ENCODE measurements at places on chromosomes 13 and 19.

DNA sequence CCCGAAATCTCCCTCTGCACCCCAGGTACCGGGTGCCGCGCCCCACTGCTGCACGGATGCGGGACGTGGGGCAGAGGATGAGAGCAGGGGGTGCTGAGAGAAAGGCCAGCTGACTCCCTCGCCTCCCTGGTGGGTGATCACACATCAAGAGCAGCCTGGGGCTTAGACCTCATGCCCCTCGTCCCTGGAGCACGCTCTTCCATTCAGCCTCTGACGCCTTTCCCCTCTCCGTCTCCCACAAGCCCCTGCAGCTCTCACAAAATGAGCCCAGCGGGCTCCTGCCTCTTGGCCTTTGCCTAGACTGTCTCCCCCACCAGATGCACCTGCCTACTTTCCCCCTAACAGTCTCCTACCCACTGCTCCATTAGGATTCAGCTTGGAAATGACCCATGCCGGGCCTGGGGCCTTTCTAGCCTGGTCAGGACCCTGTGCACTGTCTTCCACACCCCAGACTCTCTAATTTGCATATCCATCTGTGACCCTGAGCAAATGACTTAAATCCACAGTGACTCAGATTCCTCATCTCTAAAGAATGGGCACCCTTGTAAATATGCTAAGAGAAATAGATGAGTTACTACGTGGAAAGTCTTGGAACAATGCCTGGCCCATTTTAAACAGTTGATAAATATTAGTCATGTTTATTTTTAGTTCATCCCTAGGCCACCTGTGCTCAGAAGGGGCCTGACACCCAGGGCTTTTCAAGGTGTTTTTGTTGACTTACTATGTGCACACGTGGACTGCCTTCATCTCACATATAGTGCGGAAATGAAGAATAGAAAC lies 582 bp upstream of the PTPRH start:
- no peak for DNase-seq

DNA sequence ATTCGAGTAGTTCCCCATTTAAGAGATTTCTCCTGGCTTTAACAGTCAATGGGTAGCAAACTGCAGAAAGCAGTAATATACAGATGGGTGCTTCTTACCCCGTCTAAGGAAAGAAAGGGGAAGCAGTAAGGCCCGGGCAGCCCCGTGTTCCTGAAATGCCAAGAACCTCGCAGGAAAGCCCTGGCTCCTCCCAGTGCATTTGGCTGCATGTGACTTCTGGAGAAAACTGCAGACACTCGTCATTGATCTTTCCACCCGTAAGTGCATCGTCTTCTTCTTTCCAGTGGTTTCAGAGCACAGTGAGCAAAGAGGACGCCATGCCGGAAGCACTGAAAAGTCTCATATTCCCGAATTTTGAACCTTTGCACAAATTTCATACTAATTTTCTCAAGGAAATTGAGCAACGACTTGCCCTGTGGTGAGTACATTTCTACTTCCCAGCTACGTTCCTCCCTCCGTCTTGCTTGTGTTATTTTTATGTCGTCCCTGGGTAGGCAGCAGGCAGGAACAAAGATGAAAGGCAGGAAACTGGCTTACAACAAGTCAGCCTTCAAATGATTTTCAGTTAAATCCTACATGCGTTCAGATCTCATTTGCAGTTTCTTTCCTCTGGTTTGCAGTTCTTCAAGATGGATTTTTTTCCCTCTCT lies 165.2 kb downstream of the STK24 start:
- no peak for DNase-seq

- DNase-seq = no peak
These were observed 803.6 kb downstream of the DIAPH3 start for GRCh38 chr13:59360108-59360507.

- no peak for DNase-seq
These were observed 1.3 kb upstream of the GNG7 start for GRCh38 chr19:2703691-2704216.

DNA sequence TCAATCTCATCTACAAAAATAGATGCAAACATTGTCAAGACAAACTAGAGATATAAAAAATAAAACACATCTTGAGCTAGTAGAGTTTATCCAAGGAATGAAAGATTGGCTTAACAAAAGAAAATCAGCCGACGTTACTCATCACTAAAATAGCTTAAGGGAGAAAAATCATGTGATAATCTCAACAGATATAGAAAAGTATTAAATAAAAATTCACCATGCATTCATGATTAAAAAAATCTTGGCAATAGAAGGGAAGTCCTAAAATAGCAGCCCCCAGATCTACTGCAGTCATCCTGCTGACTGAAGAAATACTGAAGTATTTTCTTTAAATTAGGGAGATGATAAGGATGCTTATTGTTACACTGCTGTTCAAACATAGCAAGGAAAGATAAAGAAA lies 12.6 kb upstream of the DCLK1 start:
- DNase-seq = no peak

DNA sequence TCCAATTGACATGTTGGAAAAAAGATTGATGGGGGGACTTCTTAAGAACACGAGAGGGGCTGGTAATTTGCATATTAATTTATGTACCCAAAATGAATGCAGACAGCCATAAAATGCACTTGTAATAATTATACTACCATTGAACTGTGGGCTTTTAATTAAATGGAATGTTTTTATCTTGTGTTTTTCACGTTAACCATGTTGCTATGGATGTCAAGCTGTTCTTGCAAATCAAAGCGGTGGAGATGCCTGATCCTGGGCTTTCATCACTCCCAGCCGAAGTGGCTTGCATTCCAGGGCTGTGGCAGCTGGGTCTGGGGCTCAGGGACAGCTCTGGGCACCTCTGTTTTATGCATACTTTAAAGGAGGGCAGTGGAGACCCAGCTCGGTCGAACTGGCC lies 179.4 kb upstream of the TMTC4 start:
- no peak for DNase-seq

GRCh38 chr19:58543826-58544590 lies at the start of gene TRIM28:
Gene TRIM28, plus strand, starts transcription at chr19:58544064. Its CDS starts 694 bp downstream, at chr19:58544758.
- DNase-seq = peak; percentile 100

- DNase-seq = no peak
These were observed 50.4 kb downstream of the GPR12 start for GRCh38 chr13:26710166-26710565.

DNA sequence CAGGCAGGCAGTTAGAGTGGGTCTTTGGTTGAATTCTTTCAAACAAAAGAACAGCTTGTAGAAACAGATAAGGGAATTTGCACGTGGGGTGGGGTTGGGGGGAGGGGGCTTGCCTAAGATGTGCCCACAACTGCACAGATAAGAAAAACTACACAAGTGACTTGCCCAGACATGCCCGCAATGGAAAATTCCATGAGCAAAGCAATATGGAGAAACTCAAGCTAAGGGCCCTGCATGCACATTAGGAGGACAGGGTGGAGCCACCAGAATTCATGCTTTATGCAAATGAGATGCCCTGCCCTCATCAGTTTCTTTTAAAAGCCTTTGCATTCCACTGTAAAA lies 755.6 kb upstream of the MIR17HG start:
- DNase-seq = no peak

- DNase-seq = no peak
These were observed 104.6 kb downstream of the COL4A2 start for GRCh38 chr13:110411688-110412059.

- DNase-seq = no peak
These were observed 612.0 kb downstream of the DCT start for GRCh38 chr13:93867481-93867880.

- DNase-seq = no peak
These were observed 185.7 kb downstream of the KATNAL1 start for GRCh38 chr13:30121666-30122065.

GRCh38 chr13:108084840-108085239 lies 130.5 kb downstream of the LIG4 start:
- DNase-seq = no peak

DNA sequence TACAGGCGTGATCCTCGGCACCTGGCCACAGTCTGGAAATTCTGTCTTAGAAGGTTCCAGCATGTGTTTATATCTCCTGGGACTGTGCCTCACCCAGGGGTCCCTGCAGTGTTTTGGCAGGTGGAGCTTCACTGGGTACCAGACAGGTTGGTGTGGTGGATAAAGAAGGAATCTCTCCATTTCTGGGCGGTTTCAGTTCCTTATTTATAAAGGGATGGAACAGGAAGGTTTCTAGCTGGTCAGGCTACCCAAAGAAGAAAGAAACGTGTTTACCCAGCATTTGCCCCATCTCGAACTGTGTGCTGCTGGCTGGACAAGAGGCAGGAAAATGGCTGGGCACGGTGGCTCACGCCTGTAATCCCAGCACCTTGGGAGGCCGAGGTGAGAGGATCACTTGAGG lies 9.8 kb downstream of the PNPLA6 start:
- no peak for DNase-seq

DNA sequence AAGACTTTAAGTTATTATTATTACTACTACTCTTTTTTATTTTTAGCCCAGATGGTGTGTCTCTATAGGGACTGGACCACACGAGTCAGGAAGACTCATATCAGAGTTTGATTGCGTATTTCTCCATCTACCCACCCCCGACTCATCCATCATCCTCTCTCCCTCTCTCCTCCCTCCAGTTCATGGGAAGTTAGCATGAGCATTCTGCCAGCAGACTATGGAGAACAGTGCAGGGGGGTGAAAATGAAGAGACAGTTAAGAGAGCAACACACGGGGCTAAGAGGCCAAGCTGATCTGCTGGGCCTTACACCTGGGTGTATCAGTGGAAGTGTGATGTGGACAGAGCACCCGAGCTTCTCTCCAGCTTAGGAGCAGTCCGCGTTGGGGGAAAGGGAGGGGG lies 95.0 kb downstream of the UQCRFS1 start:
- DNase-seq = no peak

- no peak for DNase-seq
These were observed 24.9 kb upstream of the TPM4 start for GRCh38 chr19:16051254-16052025.

GRCh38 chr19:2558543-2558942 lies 82.6 kb downstream of the GADD45B start:
- DNase-seq = no peak

DNA sequence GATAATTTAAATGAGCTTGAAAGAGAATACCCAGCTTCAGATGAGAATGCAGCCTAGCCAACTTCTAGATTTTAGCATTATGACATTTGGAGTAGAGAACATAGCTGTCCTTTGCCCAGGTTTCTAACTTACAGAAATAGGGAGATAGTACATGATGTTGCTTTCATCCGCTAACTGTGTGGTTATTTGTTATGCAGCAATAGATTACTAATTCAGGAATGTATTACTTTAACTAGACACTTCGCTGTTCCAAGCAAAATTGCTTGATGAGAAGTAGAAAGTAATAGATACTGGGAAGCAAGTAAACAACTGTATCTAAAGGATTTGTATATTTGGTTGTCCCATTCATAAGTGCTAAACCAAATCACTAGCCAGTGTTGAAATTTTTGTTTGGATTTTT lies 790.9 kb upstream of the PRR20A start:
- no peak for DNase-seq

- no peak for DNase-seq
These were observed 15.1 kb upstream of the ZNF599 start for GRCh38 chr19:34788074-34788473.

- DNase-seq = no peak
These were observed 540.7 kb downstream of the GPC6 start for GRCh38 chr13:93767180-93767916.

- peak; percentile 8 for DNase-seq
These were observed 441 bp upstream of the ZNF559 start for GRCh38 chr19:9323557-9323918.

DNA sequence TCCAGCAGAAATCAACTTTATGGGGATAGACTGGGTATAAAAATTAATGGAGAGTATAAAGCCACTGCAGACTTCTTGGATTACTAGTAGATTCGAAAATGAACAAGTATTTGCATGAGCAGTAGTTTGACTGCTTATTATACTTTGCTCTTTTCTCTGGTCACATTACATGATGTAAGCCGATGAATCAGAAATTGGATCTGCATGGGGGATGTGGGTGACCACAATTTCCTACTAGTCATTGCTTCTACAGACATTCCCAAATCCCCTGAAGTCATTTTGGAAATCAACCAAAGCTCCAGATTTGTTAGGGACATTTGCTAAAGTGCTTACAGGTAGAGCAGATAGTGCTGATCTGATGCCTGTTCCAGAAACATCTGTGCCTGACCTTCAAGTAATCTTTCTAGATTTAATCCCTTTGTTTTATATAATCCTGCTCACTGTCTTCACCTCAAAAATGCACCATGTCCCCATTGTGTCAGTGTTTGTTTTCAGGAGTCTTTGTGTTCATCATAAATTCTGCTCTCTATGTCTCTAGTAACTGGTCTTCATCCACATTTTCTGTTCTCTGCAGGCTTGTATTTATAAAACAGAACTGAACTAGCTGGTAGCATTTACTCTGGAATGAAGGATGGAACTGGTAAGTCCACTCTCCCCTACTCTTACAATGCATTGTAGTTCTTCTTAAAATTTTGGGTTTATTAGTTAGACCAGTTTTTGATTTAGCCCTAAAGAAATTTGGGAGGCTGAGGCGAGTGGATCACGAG lies 201.5 kb upstream of the CSNK1A1L start:
- no peak for DNase-seq

DNA sequence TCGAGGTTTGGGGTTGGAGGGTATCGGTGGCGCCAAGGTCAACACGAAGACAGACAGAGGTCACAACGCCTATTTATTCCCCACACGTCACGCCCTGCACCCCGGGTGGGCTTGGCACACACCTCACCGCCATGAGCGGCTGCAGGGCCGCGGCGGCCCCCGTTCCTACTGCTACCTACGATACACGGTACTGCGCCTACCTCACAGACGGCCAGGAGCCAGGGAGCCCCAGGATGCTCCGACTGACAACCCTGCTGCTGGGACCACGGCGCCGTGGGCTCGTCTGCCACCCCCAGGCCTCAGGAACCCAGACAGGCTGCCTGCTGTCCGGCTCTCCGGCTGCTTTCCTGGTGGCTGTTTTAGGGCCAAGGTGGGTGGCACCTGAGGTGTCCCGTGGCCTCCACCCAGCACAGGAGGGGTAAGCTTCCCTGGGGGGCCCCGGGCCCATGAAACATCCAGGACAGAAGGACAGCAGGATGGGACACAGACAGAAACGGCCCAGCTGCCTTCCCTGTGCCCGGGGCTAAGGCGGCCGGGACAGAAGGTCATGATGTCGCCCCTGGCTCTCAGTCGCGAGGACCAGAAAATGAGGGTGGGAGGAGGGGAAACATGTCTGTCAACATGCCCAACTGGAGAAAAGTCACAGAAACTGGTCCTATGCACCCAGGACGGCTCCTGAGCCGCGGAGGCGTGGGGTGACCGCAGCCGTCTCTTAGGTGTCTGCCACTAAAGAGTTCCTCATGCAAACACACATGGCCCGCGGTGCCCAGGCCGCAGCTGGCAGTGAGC lies 15.0 kb upstream of the SLC39A3 start:
- DNase-seq = no peak

DNA sequence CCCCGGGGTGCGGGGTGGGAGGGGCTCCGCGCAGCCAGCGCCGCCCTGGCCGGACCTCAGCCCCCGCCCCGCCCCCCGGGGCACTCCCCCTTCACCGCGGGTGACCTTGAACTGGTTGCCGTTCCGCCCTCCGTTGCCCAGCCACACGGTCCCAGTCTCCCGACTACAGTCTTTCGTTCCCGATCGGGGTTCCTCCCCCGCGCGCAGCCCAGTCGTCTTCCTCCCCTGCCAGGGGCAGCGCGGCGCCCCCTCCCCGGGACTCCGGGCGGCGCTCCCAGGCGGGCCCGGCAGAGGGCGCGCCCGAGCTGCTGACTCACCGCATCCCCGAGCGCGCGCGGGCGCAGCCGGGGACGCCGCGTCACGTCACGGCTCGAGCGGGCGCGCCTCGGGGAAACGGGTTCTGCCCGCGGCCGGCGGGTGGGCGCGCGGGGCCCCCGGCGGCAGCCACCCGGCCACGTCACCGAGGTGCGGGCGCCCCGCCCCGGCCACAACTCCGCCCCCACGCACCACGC lies 459 bp downstream of the MIDN start:
- peak; percentile 76 for DNase-seq
